ENCODE measurements at places on chromosomes 1 and 21. TPM values are rescaled to one million over a fixed set of nuclear protein-coding genes. Genes with fewer than 3 reads are reported as not detected.

Gene RIT1
- polyA plus RNA-seq = 8.1 TPM

Gene ACTN2
- 1,024 TPM for polyA plus RNA-seq

Gene SPATA46
- polyA plus RNA-seq = not detected

Gene OR2AK2
- polyA plus RNA-seq = not detected

Gene A3GALT2
- not detected for polyA plus RNA-seq

Gene PGLYRP4
- polyA plus RNA-seq = not detected

All from heart left ventricle (tissue), 16 donors.